ENCODE measurements at places on chromosomes 3 and 15.
A peak's percentile ranks its signal among the peaks of the same experiment; 100 is the strongest.

DNA sequence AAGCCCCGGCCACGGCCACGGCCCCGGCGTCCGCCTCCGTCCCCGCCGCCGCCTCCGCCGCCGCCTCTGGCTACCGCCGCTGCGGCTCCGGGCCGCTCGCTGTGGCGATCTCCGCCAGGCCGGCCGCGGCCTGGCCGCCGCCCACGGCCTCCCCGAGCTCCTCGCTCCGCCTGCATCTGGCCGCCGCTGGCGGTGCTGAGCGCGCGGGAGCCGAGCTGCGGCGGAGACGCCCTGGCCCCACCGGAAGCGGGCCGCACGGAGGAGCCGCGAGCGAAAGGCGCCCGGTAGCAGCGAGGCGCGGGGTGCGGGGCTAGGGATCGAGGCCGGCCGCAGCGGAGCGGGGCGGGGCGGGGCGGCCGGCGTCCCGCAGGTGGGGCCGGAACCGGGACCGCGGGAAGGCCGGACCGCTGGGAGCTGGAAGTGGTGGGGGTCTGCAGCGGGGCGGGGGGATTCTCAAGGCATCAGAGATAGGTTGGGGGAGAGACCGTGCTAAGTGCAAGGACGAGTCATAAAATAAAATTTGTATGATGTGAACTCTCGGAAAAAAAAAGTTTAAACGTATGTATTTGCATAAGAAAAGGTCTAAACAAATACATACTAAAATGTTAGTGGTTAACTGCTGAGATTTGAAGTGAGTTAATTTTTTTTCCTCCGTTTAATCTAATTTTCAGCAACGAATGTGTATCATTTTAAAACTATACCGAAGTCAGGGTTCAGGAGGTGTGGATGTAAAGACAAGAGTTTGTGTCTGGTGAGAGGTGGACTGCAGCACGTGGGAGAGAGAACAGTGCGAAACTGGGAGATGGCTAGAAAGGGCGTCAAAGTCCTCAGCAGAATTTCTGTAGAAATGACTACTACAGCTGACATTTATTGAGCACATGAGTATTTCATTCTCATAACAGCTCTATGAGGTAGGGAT lies at the start of gene AVEN:
TSS of gene AVEN (minus strand) at position 334 of the 919 bp plus-strand sequence. CDS start at position 176, 158 bp downstream.
- no peak for DNase-seq

- DNase-seq: no peak
These were observed 204.4 kb upstream of the C2CD4B start for GRCh38 chr15:62369454-62369853.

DNA sequence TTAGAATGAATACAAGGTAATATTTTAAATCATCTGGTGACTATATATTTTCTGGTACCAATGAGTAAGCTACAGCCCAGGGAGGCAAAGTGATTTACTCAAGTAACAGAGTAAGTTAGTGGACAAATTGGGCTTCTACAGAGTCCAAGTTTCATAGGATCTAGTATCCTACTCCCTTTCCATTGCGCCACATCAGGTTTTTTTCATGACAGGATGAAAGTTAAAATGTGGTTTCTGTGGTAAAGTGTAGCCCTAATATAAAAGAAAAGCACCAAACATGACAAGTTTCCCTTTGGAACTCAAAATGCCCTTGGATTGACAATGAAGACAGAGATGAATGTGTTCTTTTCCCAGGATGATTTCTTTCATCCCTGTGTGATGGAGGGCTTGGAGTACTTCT lies 350.8 kb upstream of the ZNF385D start:
- DNase-seq: no peak

GRCh38 chr3:33881156-33882064 lies 83.0 kb downstream of the PDCD6IP start:
- DNase-seq: no peak

- no peak for DNase-seq
These were observed 8.0 kb downstream of the KAT2B start for GRCh38 chr3:20047976-20048883.

- DNase-seq: no peak
These were observed 35.7 kb downstream of the NBEAL2 start for GRCh38 chr3:47015151-47015550.

DNA sequence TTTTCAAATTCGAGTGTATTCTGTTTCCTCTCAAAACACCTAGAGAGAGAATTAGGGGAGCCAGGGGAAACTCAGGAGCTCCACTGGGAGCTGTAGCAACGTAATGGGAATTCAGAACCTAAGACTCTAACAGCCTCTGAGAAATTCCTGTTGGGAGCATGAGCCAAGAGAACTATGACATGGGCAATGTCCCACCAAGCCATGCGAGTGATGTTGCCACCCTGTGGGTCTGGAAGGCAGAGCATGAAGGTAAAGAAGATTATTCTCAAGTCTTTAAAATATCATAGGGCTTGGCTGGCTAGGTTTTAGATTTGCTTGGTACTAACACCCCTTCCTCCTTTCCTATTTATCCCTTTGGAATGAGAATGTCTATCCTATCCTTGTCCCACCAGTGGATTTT lies 392.6 kb upstream of the ADAMTS9 start:
- DNase-seq: no peak

GRCh38 chr15:95296643-95297042 lies 1033.9 kb upstream of the NR2F2 start:
- DNase-seq: no peak

- DNase-seq: no peak
These were observed 179.4 kb downstream of the SATB1 start for GRCh38 chr3:18245721-18246120.

- DNase-seq: no peak
These were observed 73.1 kb upstream of the SLC6A6 start for GRCh38 chr3:14329116-14329830.

- DNase-seq: no peak
These were observed 2.9 kb downstream of the MCTP2 start for GRCh38 chr15:94234300-94234699.

GRCh38 chr3:108164391-108164790 lies 57.8 kb downstream of the IFT57 start:
- DNase-seq: no peak

GRCh38 chr3:122705379-122705778 lies 24.7 kb downstream of the PARP14 start:
- no peak for DNase-seq

DNA sequence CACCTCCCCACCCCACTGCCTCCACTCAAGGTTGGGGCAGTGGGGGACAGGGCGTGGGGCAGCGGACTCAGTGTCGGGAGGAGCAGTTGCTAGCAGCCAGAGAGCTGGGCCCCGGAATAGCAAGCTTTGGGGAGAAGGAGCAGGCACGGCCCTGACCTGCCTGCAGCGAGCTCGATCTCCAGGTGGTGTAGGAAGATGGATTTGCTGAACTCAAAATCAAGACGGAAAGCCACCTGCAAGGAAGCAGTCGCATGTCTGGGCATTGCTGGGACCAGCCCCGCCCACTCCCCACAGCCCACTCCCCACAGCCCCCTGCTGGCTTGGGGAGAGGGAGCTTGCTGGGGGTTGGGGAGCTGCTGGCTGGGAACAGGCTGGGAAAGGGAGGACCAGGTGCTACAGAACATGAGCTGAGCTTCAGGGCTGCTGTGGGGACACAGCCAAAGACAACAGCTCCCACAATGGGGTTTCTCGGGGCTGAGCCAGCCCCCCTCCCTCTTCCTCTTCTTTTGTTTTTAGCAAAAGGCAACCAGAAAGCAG lies 38.0 kb downstream of the FEM1B start:
- DNase-seq: no peak

GRCh38 chr15:40136470-40137302 lies 24.2 kb upstream of the BUB1B start:
- DNase-seq: no peak

- no peak for DNase-seq
These were observed 160.5 kb downstream of the THSD4 start for GRCh38 chr15:71275566-71276335.

GRCh38 chr3:140388202-140388922 lies 289.5 kb upstream of the TRIM42 start:
- no peak for DNase-seq

DNA sequence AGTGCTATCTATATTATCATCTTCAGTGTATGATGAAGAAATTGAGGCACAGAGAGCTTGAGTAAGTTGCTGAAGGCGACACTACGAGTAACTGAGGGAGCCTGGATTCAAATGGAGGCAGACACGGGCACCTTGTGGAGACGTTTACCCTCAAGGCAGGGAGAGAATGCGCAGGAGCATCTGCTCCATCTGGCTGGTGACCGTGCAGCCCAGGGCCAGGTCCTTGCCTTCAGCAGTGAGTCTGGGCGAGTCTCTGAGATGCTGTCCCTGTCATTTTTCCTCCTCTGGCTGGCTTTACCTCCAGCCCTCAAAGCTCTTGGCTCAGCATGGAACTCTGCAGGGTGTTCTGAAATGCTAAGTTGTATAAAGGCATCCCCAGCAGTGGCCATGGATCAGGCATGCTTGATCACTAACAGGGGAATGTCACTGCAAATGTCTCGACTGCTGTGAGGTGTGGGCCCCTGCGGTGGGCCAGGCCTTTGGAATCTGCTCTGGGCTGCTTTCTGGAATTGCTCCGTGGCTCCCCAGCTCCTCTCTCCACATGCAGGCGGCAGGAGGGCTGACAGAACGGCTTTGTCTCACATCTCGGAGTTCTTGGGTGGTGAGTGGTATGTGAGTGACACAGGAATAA lies 19.7 kb downstream of the SPSB4 start:
- no peak for DNase-seq

DNA sequence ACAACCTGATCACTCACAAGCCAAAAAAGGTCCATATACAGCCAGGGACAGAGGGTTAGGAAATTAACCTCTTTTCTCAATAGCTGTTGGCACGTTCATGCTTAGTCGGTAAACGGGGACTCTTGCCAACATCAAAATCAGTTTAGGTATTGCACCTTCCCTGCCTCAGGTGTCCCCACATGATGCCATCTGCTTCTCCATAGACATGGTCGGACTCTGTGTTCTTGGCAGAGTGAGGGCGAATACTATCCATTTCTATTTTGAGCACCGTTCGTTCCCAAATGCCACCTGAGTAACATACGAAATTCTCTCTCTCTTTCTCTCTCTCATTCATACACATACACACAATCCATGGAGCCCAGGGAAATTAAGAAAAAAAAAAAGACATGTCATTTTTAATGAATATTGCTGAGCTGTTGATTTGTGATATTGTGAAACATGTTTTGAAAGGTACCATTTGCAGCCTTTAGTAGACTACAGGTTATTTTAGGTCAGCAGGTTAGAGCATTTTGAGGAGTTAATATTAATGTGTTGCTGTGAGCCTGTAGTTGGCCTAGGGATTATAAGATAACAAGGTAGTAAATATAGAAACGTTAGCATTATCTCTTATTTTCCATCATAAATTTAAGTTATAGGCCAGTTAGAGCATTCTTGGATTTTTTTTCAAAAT lies 78.5 kb downstream of the GHSR start:
- DNase-seq: peak; percentile 96

DNA sequence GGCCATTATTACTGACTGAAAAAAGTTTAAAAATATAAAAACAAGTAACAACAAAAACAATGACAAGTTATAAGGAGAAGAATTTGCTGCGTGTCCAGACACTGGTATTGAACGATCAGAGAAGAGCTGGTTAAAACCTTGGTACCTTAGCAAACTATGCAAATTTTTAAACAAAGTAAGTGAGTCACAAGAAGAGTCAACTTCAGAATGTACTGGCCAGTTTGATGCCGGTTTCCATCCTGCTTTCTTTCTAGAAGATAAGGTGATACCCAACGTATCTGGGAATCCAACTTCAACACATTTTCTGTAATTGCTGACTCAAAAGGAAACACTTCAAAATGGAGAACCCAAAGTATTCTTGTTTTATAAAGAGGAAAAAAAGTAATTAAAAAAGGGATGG lies 49.8 kb downstream of the RUBCN start:
- DNase-seq: no peak

DNA sequence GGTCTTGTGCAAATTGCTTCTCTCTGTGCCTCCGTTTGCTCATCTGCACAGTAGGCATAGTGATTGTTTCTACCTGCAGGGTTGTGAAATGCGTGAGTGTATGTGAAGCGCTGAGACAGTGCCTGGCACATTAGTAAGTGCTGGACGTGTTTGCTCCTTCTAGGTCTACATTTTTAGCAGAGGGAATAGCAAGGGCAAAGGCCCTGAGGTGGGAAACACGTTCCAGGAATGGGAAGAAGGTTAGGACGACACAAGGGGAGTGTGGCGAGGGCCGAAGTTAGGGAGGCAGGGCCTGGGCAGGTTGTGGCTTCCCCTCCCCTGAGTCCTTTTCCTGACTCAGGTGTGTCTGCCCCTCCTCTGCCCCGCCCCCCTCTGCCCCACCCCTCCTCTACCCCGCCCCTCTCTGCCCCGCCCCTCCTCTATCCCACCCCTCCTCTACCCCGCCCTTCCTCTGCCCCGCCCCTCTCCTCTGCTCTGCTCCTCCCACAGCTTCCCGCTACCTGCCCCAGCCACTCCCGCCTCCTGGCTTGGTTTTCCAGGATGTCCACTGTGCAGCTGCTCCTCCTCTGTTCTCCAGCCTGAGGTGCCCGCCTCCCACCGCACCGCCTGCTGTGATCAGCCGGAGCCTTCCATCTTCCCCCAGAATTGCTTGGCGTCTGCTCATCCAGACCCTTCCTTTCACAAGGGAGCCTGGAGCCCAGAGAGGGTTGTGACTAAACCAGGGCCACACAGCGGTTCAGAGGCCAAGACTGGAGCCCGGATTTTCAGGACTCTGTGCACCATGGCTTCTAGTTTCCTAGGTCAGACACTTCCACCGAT lies 31.1 kb upstream of the SMAD6 start:
- DNase-seq: no peak

DNA sequence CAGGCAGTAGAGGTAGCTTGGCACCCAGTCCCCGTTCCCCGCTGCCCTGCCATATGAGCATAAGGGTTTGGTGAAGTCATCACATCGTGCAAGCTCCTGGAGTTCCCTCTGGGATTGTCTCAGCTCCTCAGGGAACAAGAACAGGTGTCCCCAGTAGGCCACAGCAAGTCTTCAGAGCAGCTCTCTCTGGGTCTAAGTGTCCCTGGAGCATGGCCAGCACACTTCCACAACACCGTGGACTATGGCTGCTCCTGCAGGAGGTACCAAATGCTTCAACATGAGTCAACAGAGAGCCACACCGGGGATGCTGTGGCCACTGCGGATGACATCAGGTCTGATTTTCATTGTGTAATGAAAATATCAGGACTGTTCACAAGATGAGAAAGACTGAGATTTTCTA lies 23.1 kb downstream of the ABHD6 start:
- peak; percentile 70 for DNase-seq

- DNase-seq: no peak
These were observed 73.8 kb downstream of the FLNB start for GRCh38 chr3:58082047-58082446.

DNA sequence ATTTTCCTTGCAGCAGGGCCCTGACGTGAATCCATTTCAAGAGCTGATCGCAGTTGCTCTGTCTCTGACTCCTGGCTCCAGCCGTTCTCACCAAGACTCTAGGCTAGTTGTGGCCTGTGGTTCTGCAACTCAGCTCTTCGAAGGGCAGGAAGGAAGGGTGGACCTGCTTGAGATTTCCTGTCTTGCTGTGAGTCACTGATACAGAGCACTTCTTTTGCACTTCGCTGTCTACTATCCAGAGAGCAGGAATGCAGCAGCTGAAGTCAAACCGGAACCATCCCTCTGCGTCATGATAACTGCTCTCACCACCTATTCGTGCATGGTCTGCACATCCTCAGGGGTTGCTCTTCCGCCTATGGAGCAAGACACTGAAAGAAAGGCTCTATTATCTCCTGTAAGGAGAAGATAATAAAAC lies 59.7 kb downstream of the RAP2B start:
- DNase-seq: no peak
